Non-pigmented ciliary epithelial cell (primary cell): ENCODE measurements at places on chromosomes 13 and 19.

- DNase-seq, result no peak
Measured at GRCh38 chr13:72205773-72206172, 338.8 kb upstream of the DACH1 start.

- DNase-seq, result no peak
Measured at GRCh38 chr19:46591870-46592269, 9.3 kb upstream of the CALM3 start.

- no peak for DNase-seq
Measured at GRCh38 chr13:108176685-108177274, 38.6 kb downstream of the LIG4 start.

DNA sequence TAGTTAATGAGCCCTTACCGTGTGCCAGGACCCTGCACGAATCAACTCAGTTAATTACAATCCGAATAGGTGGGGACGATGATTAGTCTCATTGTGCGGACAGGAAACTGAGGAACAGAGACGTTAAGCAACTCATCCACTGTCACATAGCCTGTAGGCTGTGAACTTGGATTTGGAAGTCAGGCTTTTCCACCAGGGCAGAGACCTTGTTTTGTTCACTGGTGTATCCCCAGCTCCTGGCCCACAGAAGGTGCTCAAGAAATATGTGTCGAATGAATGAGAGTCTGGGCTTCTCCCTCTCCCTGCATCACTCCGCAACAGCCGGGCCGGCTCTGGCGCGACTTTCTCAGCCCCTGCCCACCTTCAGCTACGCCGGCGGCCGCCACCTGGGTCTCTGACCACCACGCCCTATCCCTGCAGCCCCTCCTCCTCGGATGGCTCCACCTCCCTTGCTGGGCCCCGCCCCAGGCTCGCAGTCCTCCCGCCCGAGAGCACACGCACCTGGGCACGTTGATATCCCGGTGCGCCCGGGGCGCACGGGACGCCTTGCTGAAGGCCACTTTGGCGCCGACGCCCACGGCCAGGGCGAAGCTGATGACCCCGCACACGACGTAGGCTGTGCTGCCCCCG, 1.3 kb downstream of the SHISA7 start:
- no peak for DNase-seq

- DNase-seq, result no peak
Measured at GRCh38 chr13:59423708-59424340, 739.9 kb downstream of the DIAPH3 start.

GRCh38 chr13:110505594-110505993, 55.9 kb downstream of the RAB20 start:
- no peak for DNase-seq

DNA sequence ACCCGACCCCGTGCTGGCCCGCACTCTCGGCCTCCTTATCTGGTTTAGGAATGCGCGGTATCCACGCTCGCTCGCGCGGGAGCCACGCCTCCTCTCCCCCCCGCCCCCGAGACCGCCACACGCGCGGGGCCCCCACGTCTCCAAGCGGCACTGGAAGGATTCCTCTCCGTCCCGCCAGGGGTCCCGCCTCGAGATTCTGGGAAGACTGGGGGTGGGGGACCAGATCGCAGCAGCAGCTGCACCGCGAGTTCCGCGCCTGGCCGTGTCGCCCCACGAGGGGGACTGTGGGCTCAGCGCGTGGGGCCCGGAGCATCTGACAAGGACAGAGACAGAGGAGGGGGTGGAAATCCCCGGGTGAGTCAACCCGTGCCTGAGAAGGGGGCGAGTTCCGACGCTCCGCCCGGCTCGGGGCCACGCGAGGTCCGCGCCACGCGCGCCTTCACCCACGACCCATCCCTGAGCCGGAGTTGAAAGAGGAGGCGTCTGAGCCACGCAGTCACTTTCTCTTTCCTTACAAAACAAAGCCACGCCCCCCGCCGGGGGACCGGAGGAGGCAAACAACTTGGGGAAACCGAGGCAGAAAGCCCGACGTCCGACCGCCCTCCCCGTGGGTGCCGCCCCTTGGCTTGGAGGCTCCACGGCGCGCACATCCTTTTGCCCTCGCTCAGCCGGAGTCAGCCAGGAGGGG, 814 bp downstream of the S1PR2 start:
- DNase-seq, result no peak

DNA sequence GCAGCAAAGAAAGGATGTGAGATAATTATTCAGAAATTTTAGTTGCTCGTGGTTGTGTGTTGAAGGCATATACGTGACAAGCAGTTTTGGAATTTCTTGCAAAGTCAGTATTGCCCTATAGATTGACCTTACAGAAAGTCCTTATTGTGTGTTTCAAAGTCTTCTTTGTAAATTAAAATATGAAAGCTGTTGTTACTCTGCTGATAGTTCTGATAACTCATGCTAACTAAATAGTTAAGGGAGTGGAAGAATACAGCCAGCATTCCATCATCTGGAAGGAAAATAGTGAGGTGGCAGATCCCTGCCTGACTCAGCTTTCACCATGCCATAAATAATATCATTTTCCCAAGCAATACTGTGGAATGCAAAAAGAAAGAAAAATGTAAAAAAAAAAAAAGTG, 27.2 kb downstream of the WASF3 start:
- no peak for DNase-seq

DNA sequence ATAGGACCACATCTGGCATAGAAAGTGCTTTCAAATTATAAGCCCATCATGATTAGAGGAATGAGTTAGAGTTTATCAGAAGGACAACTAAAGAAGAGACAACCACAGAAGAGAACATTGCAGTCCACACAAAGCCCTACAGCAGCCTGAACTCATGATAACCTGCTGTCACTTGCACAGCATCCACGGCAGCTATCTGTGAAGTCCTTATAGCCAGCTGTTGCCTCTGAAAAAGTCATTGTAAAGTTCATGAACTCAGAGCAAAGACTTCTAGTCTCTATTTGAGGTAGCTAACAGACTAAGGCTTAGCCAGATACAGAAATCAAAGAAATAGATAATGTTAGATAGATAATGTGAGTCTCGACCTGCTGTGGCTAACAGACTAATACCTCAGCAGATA, 450.0 kb downstream of the KLF5 start:
- no peak for DNase-seq

- DNase-seq, result no peak
Measured at GRCh38 chr19:5166262-5166661, 174.3 kb downstream of the PTPRS start.
